ENCODE measurements at places on chromosomes 7 and 10.

DNA sequence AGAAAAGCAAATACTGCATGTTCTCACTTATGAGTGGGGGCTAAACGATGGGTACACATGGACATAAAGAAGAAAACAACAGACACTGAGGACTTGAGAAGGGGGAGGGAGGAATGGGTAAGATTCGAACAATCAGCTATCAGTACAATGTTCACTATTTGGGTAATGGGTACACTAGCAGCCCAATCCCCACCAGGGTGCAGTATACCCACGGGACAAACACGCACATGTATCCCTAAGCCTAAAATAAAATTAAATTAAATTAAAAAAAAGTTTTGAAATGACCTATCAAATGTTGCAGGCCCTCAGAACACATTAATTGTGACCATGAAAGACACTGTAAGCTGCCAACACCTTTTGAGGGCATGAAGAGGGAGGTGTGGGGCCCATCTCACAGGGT lies 316.0 kb downstream of the WDR37 start:
- no peak for DNase-seq

DNA sequence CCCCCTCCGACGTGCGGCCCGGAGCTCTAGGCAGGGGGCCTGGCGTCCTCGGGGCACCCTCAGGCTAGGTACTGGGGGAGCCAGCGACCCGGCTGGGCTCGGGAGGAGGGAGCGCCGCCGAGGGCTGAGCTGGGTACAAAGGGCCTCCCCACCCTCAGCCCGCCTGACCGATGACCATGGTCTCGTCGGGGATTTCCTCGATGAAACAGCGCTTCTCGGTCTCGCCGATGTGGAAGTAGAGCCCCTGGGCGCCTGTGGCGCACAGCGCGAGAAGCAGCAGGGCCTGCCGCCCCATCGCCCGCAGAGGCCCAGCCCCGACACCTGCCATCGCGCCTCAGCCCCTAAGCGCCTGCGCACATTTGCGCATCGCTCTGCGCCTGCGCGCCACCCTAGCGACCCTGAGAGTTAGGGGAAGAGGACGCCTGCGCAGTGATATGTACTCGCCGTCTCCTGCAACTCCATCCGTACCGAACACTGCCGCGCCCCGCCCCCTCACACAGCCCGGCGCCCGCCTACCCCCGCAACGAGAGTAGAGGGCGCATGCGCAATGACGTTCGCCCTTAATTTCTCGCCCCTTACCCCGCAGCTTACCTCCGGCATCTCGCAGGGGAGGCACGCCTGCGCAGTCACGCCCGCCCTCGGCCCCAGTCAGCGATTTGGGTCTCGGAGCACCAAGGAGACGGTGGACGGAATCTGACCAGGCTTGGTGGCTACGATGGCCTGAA lies at the start of gene TMED4:
Gene TMED4 (minus strand): TSS at position 353 of the 725 bp plus-strand sequence. CDS start 25 bp downstream, at position 328.
- DNase-seq = peak; percentile 100

DNA sequence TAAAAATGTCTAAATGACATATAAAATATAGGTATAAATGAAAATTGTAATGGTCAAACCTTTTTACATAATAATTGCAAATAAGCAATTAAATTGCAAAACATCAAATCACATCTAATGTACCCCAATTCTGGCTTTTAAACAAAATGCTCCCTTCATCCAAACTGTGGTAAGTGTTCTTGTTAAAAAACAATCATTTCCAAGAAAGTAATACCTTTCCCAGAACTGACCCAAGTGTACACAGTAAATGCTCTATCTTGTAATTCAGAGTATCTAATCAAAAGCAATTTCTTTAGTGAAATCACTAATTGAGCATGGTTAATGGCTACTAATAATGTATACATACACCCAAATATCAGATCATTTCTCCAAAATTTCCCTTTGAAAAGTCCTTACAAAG lies 28.0 kb downstream of the ITGB1 start:
- DNase-seq = no peak

- DNase-seq = peak; percentile 28
Observed at GRCh38 chr10:5659702-5660528, 6.5 kb downstream of the ASB13 start.

GRCh38 chr7:8305625-8306388 lies 43.8 kb upstream of the ICA1 start:
- no peak for DNase-seq

GRCh38 chr10:128032466-128032865 lies 93.8 kb downstream of the MKI67 start:
- DNase-seq = no peak

DNA sequence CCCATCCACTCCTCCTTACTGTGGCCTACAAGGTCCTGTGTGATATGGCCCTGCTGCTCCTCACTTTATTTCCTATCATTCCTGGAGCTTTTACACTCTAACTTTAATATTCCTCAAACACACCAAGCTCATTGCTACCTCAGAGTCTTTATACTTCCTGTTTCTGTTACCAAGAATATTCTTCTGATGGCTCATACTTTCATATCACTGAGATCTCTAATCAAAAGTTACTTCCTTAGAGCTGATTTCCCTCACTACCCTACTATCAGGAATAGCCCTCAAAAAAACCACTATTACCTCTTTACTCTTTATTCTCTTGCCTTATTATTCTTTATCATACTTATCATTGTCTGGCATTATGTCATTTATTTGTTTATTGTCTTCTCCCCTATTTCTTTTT lies 5.8 kb upstream of the PPP3CB start:
- peak; percentile 47 for DNase-seq

DNA sequence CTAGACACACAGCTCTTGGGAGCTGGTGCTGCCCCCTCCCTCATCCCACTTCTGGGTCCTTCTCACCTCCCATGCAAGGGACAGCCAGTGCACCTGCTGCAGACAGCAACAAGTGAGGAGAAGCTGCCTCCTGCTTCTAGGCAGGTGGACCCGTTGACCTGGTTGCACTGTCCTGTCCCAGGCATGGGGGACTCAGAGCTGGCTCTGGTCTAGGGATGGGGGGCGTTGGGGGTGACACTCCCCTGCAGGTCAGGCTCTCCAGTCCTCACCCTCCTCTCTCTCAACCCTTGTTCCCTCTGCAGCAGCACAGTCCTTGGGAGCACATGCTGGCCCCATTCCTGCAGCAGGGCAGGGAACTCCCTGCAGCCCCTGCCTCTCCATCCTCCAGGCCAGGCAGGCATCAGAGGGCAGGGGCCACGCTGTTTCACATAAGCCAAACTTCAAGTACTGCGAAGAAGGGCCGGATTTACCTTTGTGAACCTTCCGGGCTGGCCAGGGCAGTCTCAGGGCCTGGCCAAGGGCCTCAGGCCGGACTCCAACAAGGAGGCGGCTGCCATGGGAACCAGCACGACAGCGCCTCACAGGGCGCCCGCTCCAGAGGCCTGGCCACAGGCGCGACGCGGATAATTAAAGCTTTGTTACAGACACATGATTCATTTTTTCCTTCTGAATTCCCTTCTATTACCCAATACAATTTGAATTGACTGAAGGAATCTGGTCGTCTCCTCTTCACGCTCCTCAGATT lies 48.5 kb downstream of the RASGEF1A start:
- no peak for DNase-seq

DNA sequence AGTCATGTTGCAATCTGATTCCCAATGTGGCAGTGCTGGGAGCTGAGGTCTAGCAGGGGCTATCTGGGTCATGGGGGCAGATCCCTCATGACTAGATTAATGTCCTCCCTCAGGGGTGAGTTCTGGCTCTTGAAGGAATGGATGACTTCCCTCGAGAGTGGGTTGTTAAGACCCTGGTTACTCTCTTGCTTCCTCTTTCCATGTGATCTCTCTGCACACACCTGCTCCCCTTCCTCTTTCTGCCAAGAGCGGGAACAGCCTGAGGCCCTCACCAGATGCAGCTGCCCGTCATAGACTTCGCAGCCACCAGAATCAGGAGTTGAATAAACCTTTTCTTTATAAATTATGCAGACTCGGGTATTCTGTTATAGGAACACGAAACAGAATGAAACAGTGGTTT lies 37.8 kb downstream of the SFMBT2 start:
- DNase-seq = no peak

DNA sequence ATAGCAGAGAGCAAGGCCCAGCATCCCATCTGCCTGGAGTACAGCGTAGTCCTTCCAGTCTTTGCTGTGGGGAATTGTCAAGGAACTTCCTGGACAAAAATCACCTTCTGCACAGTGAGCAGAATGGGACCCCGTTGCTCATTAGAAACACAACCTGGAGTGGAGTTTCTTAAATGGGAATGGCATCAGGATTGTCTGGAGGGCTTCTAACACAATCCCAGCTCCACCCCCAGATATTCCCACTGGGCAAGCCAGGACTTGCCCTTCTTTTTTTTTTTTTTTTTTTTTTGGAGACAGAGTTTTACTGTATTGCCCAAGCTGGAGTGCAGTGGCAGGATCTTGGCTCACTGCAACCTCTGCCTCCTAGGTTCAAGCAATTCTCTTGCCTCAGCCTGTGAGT lies 356.4 kb downstream of the GALNT17 start:
- no peak for DNase-seq

DNA sequence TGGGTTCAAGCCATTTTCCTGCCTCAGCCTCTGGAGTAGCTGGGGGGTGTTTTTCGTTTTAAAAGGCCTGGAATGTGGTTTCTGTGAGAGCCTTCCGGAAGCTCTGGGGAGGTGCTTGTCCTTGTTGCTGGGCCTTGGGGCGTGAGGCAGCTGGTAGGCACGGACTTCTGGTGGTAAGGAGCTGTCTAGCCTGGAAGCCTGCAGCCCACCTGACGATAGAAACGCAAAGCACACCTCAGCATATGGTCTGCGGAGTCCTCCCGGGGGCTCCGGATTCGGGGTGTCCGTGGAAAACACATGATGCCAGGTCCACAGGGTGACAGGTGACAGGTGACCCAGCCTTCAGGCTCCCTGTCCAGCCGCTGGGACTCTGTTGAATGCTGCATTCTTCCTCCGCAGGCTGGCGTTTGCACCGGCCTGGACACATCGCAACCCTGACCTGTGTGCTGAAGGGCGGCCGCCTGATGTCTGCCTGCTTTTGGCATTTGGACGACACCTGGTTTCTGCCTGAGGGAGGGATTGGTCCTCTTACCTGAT lies 37.3 kb downstream of the INPP5A start:
- no peak for DNase-seq

GRCh38 chr7:132455378-132455777 lies 120.9 kb downstream of the PLXNA4 start:
- no peak for DNase-seq

GRCh38 chr7:1559626-1560590 lies 3.9 kb upstream of the TMEM184A start:
- DNase-seq = no peak

- peak; percentile 26 for DNase-seq
Observed at GRCh38 chr7:150811-151221, 41.6 kb upstream of the FAM20C start.

DNA sequence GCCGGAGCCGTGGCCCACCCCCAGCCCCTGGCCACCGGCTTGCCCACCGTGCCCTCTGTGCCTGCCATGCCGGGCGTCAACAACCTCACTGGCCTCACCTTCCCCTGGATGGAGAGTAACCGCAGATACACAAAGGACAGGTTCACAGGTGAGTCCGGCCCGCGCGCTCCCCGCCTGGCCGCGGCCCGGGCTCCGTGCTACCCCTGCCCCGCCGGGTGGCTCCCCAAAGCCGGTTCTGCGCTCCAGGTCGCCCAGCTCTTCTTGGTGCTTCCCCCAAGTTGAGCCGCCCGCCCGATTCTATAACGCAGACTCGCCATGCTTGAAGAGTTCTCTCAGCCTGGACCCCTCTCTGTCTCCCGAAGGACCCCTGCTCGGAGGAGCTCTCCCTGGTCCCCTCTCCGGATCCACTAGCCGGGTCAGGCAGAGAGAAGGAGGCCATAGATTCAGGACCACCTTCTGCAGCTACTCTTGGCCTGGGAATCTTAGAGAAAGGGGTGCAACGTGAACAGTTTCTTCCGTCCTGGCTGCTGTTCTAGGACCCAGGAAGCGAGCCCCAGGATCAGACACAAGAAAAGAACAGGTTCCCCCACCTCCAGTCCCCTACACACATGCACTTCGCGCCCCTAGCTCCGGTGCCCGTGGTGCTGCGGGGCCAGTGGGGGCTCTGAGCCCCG lies 999 bp downstream of the TLX1 start:
- peak; percentile 49 for DNase-seq

DNA sequence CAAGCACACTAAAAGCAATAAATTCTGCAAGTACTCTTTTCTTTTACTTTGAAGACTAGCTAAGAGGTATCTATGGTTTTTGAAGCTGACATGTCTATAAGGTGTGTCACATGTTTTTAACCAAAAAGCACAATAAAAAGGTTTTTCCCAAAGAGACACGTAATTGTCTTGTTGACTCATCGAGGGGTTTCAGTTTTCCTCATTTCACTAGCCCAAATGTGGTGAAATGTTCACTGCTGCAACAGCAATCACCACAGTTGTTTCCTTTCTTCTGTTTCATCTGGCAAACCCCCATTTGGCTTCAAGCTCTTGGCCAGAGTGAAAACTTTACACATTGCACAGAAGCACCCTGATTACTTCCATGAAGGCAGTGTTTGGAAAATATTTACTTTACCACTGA lies 3.8 kb upstream of the HOXA4 start:
- no peak for DNase-seq

GRCh38 chr7:89826557-89826956 lies 327.7 kb upstream of the STEAP1 start:
- DNase-seq = no peak

DNA sequence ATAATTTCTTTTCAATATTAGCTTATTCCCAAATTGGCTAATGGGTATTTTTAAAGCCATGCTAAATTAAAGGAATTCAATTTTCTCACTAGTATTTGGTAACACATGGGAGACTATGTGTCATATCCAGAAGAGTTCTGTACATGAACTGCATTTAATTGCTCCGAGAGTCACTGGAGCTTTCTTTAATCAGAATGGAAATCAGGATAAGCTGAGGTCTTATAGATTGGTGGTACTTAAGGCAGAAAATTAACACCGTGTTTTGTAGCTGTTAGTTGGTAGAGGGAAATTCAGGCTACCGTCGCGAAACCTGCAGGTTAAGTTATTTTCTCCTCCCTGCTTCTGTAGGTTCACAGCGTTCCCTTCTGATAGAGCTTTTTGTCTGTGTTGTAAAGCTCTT lies at the start of gene WEE2:
Gene WEE2 (plus strand): TSS at position 3 of the 400 bp plus-strand sequence. CDS start 406 bp downstream, outside the sequence.
- DNase-seq = no peak

DNA sequence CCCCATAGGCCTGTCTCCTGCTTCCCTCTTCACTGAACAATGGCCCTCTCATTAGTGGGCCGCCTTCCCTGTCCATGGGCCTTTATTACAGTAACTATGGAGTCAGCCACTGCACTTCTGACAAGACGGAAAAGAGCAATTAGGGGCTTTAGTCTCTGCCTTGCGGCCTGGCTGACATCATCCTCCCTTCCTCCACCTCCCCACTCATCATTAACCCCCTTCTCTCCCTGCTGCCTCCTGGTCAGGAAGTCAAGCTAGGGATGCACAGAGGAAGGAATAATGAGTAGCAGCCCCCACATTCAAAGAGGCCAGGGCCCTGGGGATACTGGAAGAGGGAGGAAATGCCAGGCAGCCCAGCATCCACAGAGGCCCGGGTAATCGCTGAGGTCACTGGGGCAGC lies 101.6 kb upstream of the PLXNA4 start:
- DNase-seq = no peak
